Progenitor cell of endocrine pancreas (in vitro differentiated cells): ENCODE measurements at places on chromosomes 1 and 21. TPM values are rescaled to one million over a fixed set of nuclear protein-coding genes. Genes with fewer than 3 reads are reported as not detected.

- no peak overlapping the region for H3K4me3 ChIP-seq
- H3K36me3 ChIP-seq: no peaks in the 10 kb centered on the region
- H3K27me3 ChIP-seq: no peaks in the 10 kb centered on the region
Measured at GRCh38 chr1:88897070-88897730, 5.8 kb upstream of the GTF2B start.

GRCh38 chr21:33708874-33709273 is 66.6 kb downstream of the ITSN1 start:
- peaks cover 21% of the 10 kb centered on the region for H3K4me1 ChIP-seq
- peaks cover 23% of the 10 kb centered on the region for H3K36me3 ChIP-seq
- H3K27ac ChIP-seq: no peak overlapping the region

KLF17 gene
- total RNA-seq: not detected in 2 replicates

DNA sequence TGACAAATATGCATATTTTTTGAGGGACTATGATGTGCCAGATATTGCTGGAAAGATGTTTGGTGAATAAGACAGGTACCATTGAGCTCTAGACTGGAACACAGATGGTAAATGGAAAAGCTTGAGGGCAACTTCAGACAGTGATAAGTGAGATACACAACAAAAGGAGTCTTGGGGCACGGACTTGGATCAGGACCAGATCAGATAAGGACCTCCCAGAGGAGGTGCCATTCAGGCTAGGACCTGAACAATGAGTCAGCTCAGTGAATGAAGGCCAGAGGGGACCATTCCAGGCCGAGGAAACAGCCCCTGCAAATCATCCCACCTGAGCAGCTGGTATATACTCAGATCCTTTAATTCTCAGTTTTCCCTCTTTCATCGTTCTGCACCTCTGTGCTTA is 1.8 kb upstream of the KCNJ15 start:
- H3K27me3 ChIP-seq: peaks cover 2% of the 10 kb centered on the region
- no peaks in the 10 kb centered on the region for H3K36me3 ChIP-seq

- H3K4me3 ChIP-seq: no peak overlapping the region
- H3K4me1 ChIP-seq: no peaks in the 10 kb centered on the region
- H3K36me3 ChIP-seq: peaks cover 30% of the 10 kb centered on the region
- DNase-seq: no peak
- peak overlapping the region; percentile 71 for H3K27ac ChIP-seq
Measured at GRCh38 chr1:1768249-1768992, 9.8 kb downstream of the NADK start.

DNA sequence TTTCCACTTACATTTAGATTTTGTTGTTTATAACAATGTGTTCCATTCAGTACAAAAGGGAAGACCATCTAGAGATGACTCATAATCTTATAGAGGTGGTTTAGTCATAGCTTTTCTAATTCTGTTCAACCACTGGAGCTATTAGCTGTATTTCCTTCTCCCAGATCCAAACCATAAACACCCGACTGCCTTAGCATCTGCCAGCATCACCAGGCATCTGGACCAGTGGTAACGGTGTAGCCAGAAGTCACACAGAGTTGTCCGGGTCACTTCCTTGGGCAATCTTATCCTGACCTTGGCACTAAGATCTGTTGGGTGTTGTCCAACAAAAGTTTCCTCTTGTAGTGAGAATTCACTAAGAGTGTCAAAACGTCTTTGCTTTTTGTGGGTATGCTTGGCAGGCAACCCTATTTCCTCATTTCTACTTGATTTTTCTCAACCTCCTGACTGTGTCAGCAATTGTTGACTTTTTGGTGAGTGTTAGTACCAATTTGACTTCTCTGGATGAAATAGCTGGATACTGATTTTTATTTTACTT is 372.1 kb upstream of the B3GALT2 start:
- no peak overlapping the region for H3K27ac ChIP-seq
- H3K4me1 ChIP-seq: peaks cover 2% of the 10 kb centered on the region
- no peaks in the 10 kb centered on the region for H3K36me3 ChIP-seq
- no peak for DNase-seq
- no peak overlapping the region for H3K4me3 ChIP-seq

DNA sequence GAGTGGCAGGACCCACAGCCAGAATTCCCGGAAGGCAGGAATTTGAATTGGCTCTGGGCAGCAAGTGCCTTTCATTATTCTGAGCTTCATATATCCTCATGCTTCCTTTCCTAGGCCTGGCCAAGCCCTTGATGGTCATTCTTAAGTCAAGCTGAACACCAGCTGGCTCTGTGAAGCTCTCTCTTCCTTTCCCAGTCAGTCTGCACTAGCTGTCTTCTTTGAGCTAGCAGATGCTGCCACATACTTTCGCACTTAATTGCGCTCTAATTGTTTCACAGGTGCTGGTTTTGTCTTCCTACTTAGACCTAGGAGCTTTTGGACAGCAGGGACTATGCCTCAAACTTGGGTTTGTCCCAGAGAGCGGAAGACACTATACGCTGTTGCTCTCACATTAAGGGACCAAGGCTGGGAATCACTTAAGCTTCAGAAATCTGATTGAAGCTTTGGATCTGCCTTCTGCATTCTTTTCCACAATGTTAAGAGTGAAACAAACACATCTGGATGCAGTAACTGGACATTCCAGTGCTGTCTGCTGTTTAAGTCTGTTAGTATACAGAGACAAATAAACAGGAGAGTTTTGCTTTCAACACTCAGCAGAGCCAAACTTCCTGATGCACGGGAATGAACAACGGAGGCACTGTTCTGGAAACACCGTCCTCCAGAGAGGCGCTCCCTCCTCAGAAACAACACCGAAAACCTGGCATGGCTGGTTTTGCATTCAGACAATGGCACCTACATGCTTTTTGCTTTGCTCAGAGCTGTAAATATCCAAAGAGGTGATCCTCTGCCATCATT is 2.2 kb downstream of the TLR5 start:
- H3K4me1 ChIP-seq: peaks cover 22% of the 10 kb centered on the region
- peaks cover 14% of the 10 kb centered on the region for H3K27me3 ChIP-seq

DNA sequence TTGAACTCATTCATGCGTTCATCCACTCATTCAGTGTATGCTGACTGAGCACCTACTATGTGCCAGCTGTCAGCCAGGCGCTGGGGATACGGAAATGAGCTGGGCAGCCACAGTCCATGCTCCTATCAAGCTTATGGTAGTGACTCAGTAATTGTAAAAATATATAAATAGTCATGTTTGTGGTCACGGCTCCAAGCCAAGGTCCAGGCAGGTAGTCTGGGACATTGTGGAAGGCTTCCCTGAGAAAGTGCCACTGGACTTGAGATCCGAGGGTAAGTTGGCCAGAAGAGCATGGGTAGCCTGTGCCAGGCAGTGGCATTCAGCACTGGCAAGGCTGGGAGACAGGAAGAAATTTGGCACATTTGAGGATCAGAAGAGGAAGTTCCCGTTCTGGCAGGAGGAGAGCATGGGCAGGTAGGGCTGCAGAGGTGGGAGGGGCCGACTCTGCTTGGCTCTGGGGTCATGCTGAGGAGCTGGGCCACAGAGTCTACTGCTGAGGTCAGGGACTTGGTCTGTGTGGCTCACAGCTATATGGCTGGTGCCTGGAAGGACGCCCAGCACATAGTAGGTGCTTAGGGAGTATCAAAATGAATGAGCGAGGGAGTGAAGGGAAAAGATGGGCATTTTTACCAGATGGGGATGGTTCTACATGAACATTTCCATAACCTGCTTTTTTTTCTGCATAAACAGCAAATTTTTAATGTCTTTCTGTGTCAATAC is 6.9 kb downstream of the PTPRF start:
- H3K27me3 ChIP-seq: no peaks in the 10 kb centered on the region
- peaks cover 24% of the 10 kb centered on the region for H3K36me3 ChIP-seq
- no peak for DNase-seq

VWA5B1 gene
- total RNA-seq: 0.19 and 0.24 TPM in 2 replicates

LCE1B gene
- not detected in 2 replicates for total RNA-seq

- peaks cover 42% of the 10 kb centered on the region for H3K4me1 ChIP-seq
- H3K27ac ChIP-seq: peak overlapping the region; percentile 77
- H3K36me3 ChIP-seq: peaks cover 10% of the 10 kb centered on the region
- peak; percentile 48 for DNase-seq
- H3K4me3 ChIP-seq: no peak overlapping the region
- no peaks in the 10 kb centered on the region for H3K27me3 ChIP-seq
Measured at GRCh38 chr1:44237721-44238457, 24.6 kb downstream of the DMAP1 start.

- no peak overlapping the region for H3K4me3 ChIP-seq
- no peaks in the 10 kb centered on the region for H3K27me3 ChIP-seq
Measured at GRCh38 chr1:169860187-169860586, 33.5 kb downstream of the SCYL3 start.

- H3K27me3 ChIP-seq: peaks cover 10% of the 10 kb centered on the region
- H3K36me3 ChIP-seq: no peaks in the 10 kb centered on the region
- DNase-seq: no peak
- H3K27ac ChIP-seq: no peak overlapping the region
- no peak overlapping the region for H3K4me3 ChIP-seq
- H3K4me1 ChIP-seq: peaks cover 3% of the 10 kb centered on the region
Measured at GRCh38 chr1:7561936-7562728, 209.0 kb upstream of the VAMP3 start.

GRCh38 chr1:15477646-15478212 is 1.8 kb downstream of the CELA2B start:
- H3K4me1 ChIP-seq: no peaks in the 10 kb centered on the region
- no peak for DNase-seq
- H3K27me3 ChIP-seq: no peaks in the 10 kb centered on the region
- no peak overlapping the region for H3K27ac ChIP-seq
- no peaks in the 10 kb centered on the region for H3K36me3 ChIP-seq

- H3K27ac ChIP-seq: no peak overlapping the region
- no peak for DNase-seq
- no peak overlapping the region for H3K4me3 ChIP-seq
Measured at GRCh38 chr1:245874942-245875580, 632.0 kb downstream of the SMYD3 start.

GRCh38 chr1:85142753-85143152 is 58.1 kb downstream of the SYDE2 start:
- H3K36me3 ChIP-seq: no peaks in the 10 kb centered on the region
- no peak overlapping the region for H3K27ac ChIP-seq
- DNase-seq: no peak

GRCh38 chr1:212072047-212072446 is 36.5 kb downstream of the DTL start:
- DNase-seq: no peak
- peaks cover 2% of the 10 kb centered on the region for H3K36me3 ChIP-seq
- H3K27me3 ChIP-seq: no peaks in the 10 kb centered on the region

GRCh38 chr1:50559421-50559820 is 136.2 kb upstream of the DMRTA2 start:
- H3K27ac ChIP-seq: no peak overlapping the region
- H3K4me1 ChIP-seq: no peaks in the 10 kb centered on the region
- no peak for DNase-seq
- no peaks in the 10 kb centered on the region for H3K27me3 ChIP-seq
- peaks cover 5% of the 10 kb centered on the region for H3K36me3 ChIP-seq

DNA sequence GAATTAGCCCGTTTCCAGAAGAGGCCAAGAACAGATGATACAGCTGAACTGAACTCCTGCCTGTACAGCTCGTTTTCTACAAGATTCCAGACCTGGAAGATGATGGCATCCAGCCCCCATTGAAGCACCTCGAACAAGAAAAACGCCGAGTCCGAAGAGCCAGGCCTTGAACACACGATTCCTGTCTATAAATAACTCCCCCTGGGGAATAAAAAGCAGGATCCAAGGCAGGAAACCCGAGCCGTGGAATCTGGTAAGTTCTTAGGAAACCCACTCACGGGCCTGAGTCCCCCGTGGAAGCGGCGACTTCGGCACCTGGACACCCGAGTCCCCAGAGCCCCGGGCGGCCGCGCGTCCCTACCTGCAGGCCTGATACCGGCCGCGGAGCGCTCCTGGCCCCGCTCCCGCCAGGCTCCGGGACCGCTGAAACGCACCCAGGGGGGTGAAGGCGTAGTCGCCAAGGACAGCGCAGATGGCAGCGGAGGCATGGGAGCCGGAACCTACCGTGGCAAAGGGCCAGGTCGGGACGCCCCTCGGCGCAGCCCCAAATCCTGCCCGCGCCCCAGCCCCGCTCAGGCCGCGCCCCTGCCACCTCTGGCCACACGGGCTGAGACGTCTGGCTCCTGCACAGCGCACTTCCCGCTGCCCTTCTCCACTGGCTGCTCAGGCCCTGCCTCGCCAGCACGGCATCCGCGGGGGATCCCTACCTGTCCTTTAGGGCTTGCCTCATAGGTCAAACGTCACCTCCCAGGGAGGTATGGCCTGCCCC is 14.0 kb upstream of the HLCS start:
- peaks cover 16% of the 10 kb centered on the region for H3K4me1 ChIP-seq
- no peaks in the 10 kb centered on the region for H3K36me3 ChIP-seq
- peak overlapping the region; percentile 82 for H3K27ac ChIP-seq
- no peaks in the 10 kb centered on the region for H3K27me3 ChIP-seq
- H3K4me3 ChIP-seq: peak overlapping the region; percentile 72

DNA sequence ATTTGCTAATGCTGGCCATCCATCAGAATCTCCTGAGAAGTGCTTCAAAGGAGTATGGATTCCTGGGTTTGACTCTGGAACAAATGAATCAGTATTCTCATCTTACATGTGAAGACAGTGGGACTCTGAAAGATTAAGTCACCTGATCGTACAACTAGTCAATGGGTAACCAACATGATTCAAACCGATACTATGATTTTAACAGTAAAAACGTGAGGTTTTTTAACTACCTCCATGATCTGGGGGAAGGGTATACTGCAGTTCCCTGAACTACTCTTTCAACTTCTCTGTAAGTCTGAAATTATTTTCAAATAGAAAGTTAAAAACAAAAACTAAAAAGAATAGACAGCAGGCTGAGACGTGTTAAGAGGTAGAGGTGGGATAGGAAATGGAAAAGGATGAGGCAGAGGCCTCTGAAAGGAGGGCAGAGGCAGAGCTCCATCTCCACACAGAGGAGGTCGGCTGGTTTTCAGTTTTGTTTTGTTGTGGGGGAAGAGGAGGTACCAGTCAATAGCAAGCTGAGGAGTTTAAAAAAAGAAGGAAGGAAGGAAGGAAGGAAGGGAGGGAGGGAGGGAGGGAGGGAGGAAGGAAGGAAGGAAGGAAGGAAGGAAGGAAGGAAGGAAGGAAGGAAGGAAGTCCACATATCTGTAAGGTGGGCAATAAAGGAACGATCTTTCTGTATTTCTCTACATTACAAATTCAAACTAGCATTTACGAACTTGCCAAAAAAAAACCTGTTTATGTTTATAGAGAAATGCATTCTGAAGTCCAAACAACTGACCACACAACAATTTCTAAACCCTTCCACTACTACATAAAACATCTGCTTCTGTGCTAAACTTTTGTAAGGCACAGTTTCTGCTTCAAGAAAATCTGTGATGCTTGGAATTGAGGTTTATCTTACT is 213.1 kb downstream of the RERE start:
- peak overlapping the region; percentile 73 for H3K27ac ChIP-seq
- no peak for DNase-seq
- peaks cover 36% of the 10 kb centered on the region for H3K4me1 ChIP-seq
- H3K27me3 ChIP-seq: no peaks in the 10 kb centered on the region
- peaks cover 7% of the 10 kb centered on the region for H3K36me3 ChIP-seq
- no peak overlapping the region for H3K4me3 ChIP-seq

GRCh38 chr1:43199093-43199726 is 27.1 kb downstream of the CFAP57 start:
- H3K27ac ChIP-seq: no peak overlapping the region
- DNase-seq: no peak
- no peaks in the 10 kb centered on the region for H3K4me1 ChIP-seq
- no peak overlapping the region for H3K4me3 ChIP-seq
